Cortex of kidney (tissue), 1 donor: ENCODE measurements at places on chromosomes 11 and 22.

DNA sequence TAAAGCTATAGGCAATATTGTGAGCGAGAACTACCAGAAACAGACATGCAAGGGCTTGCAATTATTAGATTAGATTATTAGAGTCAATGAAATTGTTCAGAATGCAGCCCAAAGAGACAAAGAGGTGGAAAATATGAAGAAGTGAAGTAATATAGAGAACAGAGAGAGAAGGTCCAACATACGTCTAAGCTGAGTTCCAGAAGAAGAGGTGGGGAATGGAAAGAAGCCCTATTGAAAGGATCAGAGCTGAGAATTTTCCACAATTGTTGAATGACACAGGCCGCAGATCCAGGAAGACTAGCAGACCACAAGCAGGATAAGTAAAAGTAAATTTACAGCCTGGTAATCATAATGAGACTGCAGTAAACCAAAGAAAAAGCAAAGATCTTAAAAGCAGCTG, 93.2 kb downstream of the EXT2 start:
- no peak for DNase-seq

- DNase-seq, result no peak
Observed at GRCh38 chr22:31449506-31449905, 40.1 kb downstream of the EIF4ENIF1 start.

GRCh38 chr11:117076941-117077691, 21.1 kb downstream of the SIK3 start:
- DNase-seq, result no peak

- no peak for DNase-seq
Observed at GRCh38 chr11:70826541-70827335, 425.6 kb downstream of the SHANK2 start.

DNA sequence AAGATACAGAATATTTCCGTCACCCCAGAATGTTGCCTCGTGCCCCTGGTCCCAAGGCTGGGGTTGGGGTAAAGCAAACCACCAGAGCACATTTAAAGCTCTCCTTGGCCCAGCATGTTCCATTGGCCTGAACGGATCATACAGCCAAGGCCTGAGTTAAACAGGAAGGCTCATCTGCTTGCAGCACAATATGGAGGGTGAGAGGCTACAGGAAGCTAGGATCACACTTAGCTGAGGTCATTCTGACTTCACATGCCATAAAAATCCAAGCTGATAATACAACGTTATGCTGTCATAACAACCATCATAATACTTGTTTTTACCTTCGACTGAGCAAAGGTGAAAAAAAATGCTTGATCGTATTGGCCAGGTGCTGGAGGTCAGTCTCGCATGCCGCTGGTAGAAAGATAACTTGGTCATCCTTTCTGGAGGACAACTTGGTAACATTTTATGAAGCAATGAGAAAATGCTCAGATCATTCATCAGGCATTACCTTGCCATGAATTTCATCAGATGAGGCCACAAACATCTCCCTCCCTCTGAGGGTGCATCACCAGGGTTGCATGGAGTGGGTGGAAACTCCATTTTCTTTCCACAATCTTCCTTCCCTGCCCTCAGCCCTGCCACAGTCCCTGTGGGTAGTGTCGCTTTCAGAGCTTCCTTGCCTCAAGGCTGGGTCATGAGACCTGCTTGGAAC, 31.9 kb upstream of the RTL6 start:
- no peak for DNase-seq

GRCh38 chr11:18700375-18700774, 1.8 kb downstream of the TMEM86A start:
- DNase-seq, result no peak

DNA sequence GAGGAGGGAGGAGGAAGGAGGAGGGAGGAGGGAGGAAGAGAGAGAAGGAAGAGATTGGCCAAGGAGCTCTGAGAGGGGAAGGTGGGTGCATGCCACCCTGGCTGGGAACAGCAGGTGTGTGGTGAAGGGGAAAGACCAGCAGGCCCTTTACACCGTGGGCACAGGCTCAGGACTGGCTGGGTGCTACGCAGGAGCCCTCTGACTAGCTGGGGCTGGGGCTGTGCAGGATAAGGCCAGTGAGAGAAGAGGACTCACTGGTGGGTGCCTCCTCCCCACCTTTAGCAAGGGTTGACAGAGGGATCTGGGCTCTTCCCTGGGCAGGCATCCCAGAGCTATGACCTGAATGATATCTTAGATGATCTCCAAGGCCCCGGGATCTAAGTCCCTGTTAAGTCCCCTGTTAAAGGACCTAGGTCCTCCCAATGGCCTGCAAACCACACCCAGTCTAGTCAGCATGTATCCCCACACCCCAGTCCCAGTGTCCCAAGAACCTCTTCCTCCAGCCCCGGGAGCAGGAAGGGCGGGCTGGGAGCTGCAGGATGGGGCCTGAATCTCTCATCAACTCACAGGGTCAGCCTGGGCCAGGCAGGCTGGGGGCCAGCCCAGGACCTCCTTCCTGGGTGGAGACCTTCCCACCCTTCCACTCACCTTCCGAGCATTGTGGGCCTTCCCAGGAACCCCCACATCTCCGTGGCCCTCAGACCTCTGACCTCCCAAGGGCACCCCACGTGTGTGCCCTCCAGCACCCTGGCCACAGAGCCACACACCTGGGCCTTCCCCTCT, 55.4 kb downstream of the CDKN1C start:
- DNase-seq, result no peak

GRCh38 chr11:60195923-60196368, 13.1 kb upstream of the MS4A6A start:
- DNase-seq, result no peak

DNA sequence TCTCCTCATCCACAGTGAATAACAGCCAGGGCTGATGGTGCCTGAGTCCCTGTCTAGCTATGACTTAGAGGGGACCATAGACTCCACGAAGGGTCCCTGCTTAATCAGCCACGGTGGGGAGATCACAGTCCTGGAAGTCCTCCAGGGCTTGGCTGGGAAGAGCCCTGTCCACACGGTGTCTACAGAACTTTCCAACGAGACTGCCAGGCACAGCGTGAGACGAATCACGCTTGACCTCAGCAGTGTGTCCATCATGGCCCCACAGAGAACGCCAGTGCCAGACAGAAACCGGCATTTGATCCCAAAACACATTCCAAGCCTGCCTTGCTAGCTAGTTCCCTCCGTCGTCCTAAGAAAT, 143.4 kb downstream of the CRYBB2 start:
- no peak for DNase-seq

DNA sequence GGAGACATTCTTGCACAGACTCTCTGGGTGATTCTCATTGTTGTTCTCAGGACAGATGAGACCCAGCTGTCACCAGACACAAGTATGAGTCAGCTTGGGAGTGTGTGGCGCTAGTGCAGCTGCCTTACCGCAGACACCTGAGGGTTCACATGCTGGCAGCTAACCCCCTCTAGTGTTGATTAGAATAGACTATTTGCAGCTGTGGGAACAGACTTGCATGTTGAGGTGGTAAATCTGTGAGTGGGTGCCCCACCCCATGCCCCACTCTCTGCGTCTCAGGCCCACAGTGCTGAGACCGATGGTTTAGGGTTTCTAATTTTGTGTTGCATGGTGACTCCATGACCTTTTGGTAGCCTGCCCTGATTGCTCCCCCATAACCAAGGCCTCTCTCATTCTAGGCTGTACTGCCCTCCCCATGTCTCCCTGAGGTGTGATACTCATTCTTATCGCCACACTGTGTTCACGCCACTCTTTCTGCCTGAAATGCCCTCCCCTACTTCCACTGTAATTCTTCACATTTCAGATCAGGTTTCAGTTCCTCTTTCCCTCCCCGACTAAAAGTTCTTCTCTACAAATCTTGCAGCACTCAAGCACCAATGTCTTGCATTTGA, 73.7 kb upstream of the KIRREL3 start:
- DNase-seq, result no peak
